ENCODE measurements at places on chromosomes 1 and 21.

- H3K4me3 ChIP-seq = no peak overlapping the region
- no peak overlapping the region for H3K27ac ChIP-seq
- no peaks in the 10 kb centered on the region for H3K4me1 ChIP-seq
- H3K36me3 ChIP-seq = no peaks in the 10 kb centered on the region
- H3K27me3 ChIP-seq = no peaks in the 10 kb centered on the region
These were observed 69.0 kb downstream of the MAGI3 start for GRCh38 chr1:113459279-113459678.

DNA sequence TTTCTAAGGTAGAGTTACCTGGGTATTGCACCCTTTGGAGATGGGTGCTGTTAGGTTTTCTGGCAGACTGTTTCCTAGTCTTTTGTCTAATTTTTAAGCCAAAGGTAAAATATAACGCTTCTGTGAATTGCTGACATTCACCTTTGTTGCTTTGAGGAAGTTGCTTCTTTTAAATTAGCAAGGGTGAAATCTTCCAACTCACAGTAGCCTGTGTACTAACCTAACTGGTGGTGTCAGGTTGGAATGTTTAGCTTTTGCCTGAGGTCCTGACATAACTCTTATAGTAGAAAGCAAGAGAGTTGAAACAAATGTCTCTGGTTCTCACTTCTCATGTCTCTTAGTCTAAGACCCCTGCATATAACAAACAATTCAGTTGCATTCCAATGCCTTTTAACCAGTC, 61.1 kb upstream of the LPGAT1 start:
- no peaks in the 10 kb centered on the region for H3K36me3 ChIP-seq
- H3K27ac ChIP-seq = no peak overlapping the region
- no peak for DNase-seq
- no peaks in the 10 kb centered on the region for H3K4me1 ChIP-seq
- no peak overlapping the region for H3K4me3 ChIP-seq

GRCh38 chr1:174954073-174954460, 45.7 kb upstream of the CACYBP start:
- no peaks in the 10 kb centered on the region for H3K36me3 ChIP-seq
- H3K4me3 ChIP-seq = no peak overlapping the region
- no peak overlapping the region for H3K27ac ChIP-seq
- H3K4me1 ChIP-seq = peaks cover 6% of the 10 kb centered on the region

DNA sequence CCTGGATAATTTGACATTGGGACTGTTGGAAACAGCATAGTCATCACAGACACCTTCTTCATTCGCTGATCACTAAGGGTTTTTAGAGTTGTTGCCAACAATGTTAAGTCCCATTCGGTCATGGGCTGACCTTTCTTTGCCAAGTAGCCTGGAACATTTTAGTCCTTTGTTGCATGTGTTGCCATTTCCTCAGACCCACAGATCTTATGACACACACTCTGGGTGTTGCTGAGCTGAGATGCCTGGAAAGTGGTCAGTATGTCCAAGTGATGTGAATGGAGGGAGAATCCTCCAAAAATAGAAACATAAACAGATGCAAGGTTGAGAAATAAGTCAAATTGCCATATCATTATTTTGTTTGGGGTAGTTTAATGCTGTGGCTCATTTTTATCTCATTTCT, 61.5 kb upstream of the GJA5 start:
- H3K4me1 ChIP-seq = no peaks in the 10 kb centered on the region
- H3K27me3 ChIP-seq = no peaks in the 10 kb centered on the region
- DNase-seq = no peak
- no peak overlapping the region for H3K4me3 ChIP-seq
- no peaks in the 10 kb centered on the region for H3K36me3 ChIP-seq

DNA sequence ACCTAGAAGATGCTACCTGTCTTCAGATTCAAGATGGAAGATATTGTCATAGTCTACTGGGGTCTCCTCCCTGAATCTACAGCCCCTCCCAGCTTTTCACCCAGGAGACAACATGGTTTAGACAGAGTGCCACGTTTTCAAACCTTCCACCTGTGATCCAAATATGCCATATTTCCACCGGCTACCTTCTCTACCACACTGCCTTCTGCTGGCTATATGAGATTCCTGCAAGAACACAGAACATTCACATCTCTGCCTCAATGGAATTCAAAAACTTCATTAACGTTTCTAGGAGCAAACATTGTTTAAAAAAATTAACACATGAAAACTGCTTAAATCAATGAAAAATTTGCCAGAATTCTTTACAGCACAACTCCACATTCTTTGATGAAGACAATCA, 12.9 kb upstream of the LELP1 start:
- DNase-seq = no peak
- no peak overlapping the region for H3K4me3 ChIP-seq
- H3K4me1 ChIP-seq = no peaks in the 10 kb centered on the region
- peaks cover 37% of the 10 kb centered on the region for H3K27me3 ChIP-seq
- H3K36me3 ChIP-seq = no peaks in the 10 kb centered on the region

DNA sequence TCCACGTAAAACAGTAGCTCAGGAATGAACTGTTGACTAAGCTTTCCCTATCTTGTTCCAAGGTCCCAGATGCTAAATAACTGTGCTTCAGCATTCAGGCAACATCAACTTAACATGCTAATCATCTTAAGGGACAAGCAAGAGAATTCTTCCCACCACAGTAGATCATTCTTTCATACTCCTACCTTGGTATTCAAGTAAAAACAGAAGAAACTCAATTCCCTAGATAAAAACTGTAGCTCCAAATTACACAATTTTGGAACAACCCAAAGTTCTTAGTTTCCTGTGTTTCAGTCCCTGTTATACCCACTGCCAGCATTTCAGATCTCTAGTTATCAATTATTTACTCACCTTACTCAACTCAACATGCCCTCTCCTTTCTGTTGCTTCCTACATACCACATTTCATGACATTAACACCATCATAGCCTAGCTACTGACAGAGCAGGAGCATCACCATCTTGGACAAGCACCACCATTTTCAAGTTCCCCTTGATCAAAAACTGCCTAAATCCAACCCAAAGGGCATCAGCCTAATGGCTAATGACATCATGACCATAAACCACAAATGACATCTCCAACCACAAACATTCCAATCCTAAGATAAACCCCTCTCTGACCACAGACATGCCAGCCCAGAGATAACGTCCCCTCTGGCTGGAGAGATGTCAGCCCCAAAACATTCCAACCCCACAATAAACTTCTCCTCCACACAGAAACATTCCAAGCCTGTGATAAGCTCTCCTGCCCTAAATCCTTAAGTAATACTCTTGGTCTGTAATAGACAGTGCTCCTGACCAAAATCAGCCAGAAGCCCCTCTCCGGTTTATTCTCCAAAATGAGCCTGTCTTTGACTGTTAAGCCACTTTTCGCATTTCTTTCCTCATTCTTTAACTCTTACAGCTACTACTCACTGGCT, 191.2 kb downstream of the RERE start:
- H3K4me1 ChIP-seq = no peaks in the 10 kb centered on the region
- no peaks in the 10 kb centered on the region for H3K36me3 ChIP-seq
- H3K27ac ChIP-seq = no peak overlapping the region
- DNase-seq = no peak
- H3K27me3 ChIP-seq = no peaks in the 10 kb centered on the region

- no peak overlapping the region for H3K27ac ChIP-seq
- no peak for DNase-seq
- H3K4me1 ChIP-seq = no peaks in the 10 kb centered on the region
These were observed 83.9 kb upstream of the ATP1A1 start for GRCh38 chr1:116289193-116289592.

DNA sequence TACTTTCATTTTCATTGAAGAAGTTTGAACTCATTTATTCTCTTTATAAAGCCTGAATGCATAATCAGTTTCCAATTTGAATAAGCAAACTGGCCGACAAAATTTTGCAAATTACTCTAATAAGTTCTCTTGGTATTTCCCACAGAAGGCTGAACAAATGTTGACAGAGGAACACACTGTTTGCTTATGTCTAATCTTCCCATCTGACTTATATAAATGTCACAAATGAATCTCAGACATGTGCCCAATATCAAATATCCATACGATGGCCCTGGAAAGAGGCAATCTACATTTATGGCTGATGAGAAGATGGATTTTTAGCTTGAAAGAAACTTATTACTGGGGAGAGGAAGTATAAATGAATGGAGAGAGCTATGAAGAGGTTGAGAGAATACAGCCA, 380.6 kb upstream of the ZRANB2 start:
- H3K36me3 ChIP-seq = no peaks in the 10 kb centered on the region
- no peak overlapping the region for H3K27ac ChIP-seq
- no peaks in the 10 kb centered on the region for H3K27me3 ChIP-seq
- H3K4me1 ChIP-seq = no peaks in the 10 kb centered on the region
- no peak overlapping the region for H3K4me3 ChIP-seq

Measured in CD4-positive, alpha-beta T cell (primary cell).